Right renal pelvis (tissue), 4 donors: ENCODE measurements at places on chromosomes 1 and 21. TPM values are rescaled to one million over a fixed set of nuclear protein-coding genes. Genes with fewer than 3 reads are reported as not detected.
A peak's percentile ranks its signal among the peaks of the same experiment; 100 is the strongest.

C4BPA gene
- 0.69 TPM for polyA plus RNA-seq

ANXA9 gene
- polyA plus RNA-seq = 15.4 TPM

GNAT2 gene
- polyA plus RNA-seq = not detected

ADAMTS1 gene
- polyA plus RNA-seq = 117 TPM

S100A16 gene
- 111 TPM for polyA plus RNA-seq

CSRP1 gene
- 155 TPM for polyA plus RNA-seq

PHGDH gene
- 285 TPM for polyA plus RNA-seq

INSRR gene
- polyA plus RNA-seq = 1.9 TPM

DNA sequence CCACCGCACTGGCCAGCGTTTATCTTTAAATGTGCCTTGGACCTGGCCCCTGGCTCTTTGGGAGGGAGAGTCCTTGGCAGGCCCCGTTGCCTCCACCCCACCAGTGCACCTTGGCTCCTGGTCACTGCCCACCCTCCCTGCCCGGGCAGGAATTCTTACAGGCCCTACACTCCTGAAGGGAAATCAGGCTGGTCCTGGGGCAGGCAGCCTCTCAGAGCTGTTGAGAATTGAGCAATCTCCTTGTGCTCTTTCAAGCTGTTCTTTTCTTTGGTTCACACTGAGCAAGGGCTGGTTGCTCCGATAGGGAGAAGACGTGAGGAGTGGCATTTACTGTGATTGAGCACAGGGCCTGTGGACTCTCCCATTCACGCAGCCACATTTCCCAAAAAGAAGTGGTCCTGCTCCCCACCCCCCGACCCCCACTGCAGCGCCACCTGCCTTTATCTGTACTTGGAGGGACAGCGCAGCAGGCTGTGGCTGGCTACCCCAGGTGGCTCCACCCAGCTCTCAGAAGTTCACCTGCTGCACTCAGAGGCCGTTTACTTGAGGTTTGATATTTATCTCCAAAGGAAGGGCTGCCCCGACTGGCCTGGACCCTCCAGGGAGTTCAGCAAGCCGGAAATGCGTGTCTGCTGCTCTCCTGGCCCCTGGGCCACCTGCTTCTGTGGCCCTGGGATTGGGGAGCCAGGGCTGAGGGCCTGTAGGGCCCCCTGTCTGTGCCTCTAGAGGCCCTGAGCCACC lies 47.8 kb downstream of the SKI start:
- no peak for DNase-seq

- no peak for DNase-seq
Observed at GRCh38 chr1:171110621-171111326, 20.1 kb downstream of the FMO3 start.

GRCh38 chr1:45765999-45766792 lies 15.7 kb upstream of the IPP start:
- DNase-seq = no peak

DNA sequence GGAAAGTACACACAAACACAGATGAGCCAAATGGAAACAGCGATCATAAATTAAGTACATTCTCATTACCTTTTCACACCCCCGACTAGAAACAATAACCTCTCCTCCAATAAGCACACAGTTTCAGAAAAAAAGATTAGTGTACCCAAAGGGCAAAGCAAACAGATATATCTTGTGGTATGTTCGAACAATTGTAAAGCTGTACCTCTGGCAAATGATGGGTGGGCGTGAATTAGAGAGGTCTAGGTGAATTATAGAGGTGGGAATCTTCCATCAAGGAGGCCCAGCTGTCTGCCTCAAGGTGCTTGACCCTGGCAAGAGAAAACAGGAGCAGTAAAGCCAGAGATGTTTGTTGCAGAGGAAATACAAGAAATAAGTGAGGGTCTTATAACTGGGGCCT lies 715.3 kb upstream of the NEGR1 start:
- DNase-seq = no peak

GRCh38 chr1:55255901-55256300 lies 40.7 kb upstream of the USP24 start:
- DNase-seq = no peak

DNA sequence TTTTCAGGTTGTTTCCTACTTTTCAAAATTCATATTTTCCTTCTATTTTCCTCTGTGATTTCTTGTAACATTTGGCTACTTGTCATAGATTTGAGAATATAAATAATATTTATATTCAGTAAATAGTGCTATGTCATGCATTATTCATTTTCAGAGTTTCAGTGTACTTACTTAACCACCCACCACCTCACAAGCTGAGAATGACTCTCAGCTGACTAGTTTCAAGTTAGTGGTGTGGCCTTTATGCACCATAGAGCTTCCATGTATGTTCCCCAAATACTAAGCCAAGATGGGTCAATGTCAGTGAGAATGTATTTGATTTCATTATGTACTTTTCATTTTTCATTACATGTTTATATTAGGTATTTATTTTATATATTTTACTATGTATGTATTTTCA lies 56.9 kb upstream of the RGS1 start:
- DNase-seq = no peak

- DNase-seq = no peak
Observed at GRCh38 chr1:24440436-24440835, 24.8 kb downstream of the NIPAL3 start.

GRCh38 chr1:217027403-217028080 lies 304.3 kb upstream of the ESRRG start:
- no peak for DNase-seq

- no peak for DNase-seq
Observed at GRCh38 chr1:160163615-160164014, 12.2 kb downstream of the ATP1A4 start.

DNA sequence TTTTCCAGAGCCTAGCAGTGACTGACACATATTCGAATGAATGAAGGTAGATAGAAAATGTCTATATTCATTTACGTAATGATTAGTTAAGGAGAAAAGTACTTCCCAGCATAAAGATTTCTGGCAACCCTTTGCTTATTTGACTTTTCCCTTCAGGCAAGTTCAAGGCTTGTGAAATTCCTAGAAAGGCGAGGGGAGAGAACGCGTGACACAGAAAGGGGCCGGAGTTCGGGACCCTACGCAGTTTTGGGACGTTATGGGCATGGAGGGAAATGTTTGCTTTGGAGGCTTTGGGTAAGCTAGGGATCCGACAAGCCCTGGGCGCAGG lies 472 bp upstream of the USP25 start:
- peak; percentile 16 for DNase-seq

DNA sequence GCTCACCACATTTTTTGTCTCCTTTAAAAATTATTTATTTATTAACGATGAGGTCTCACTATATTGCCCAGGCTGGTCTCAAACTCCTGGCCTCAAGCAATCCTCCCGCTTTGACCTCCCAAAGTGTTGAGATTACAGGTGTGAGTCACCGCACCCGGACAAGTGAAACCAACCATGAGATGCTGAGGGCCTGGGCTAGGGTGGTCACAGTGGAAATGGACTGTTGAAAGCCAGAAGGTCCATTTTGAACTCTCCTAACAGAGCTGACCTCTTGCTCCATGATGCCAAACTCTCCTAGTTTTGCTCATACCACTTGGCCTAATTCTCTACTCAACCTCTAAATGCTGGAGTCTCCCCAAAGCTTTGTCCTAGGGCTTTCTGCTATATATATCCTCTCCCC lies 109.1 kb downstream of the SLC45A1 start:
- no peak for DNase-seq
